ENCODE measurements at places on chromosomes 16 and 17.
A peak's percentile ranks its signal among the peaks of the same experiment; 100 is the strongest.

- DNase-seq, result no peak
These were observed 69.8 kb downstream of the MRM3 start for GRCh38 chr17:851924-852323.

DNA sequence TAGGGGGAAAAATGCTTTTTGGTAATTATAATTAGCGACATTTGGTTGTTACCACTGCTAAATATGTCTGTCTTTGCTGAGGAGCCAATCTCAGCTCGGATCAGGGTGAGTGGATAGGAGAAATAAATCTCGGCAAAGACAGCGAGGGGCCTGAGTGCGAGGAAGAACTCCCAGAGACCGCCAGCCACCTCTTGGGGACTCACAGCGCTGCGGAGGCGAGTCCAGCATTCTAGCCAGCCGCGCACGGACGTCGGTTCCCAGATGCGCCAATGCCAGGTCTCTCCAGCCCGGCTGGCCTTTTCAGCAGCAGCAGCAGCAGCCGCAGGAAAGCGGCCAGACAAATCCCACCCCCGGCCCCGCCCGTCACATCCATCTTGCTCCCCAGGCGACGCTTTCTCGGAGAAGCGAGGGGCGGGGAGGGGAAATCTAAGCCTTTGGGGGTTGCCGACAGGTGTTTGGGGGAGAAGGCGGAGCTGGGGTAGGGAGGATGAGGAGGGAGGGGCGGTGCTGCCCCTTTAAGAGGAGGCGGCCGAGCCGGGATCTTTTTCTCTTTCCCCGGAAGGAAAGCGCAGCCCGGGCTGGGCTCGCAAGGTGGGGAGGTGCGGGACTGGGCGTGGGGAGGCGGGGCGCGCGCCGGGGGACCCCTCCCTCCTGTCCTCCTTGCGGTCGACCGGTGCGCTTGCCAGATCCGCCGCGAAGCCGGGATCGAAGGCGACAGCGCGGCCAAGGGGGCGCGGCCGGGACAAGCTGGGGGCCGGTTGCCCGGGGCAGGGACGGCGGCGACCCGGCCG lies at the start of gene ITGA3:
Gene ITGA3 (plus strand): TSS at position 685 of the 791 bp plus-strand sequence. CDS start 330 bp downstream, outside the sequence.
- peak; percentile 58 for DNase-seq

DNA sequence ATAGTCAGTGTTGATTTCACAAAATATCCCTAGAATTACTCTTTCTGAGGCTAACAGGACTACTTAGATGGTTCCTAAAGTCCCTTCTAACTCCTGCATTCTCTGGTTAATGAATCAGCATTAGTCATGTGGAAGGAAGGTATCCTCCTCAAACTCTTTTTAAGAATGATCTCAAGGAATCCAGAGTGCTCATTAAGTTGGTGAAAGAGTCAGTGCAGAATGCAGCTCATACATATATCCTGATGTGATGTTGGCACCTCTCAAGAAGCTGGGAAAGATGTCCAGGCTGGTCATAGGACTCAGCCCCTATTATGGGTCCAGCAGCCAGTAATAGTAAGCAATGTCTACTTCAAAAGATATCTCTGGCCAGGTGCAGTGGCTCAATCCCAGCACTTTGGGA lies 65.5 kb downstream of the PIGL start:
- no peak for DNase-seq

DNA sequence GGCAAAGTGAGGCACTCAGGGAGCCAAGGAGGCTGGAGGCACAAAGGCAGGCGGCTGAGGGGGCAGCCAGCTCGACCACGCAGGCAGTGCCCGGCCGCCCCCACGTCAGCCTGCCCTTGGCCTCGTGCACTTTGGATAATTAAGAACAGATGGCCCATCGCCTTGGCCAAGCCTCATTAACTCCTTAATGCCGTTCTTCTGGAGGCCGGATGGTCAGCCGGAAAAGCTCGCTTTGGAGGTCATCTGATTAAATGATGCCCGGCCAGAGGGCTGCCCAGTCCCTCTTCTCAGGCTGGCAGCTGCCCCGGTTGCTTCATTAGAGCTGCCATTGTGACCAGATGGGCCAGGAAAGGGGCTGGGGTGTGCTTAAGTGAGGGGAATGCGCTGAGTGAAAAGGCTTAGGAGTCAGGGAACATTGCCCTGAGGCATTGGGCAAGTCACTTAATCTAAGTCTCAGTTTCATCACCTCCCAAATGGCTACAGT lies 364.0 kb downstream of the NPIPA8 start:
- no peak for DNase-seq

DNA sequence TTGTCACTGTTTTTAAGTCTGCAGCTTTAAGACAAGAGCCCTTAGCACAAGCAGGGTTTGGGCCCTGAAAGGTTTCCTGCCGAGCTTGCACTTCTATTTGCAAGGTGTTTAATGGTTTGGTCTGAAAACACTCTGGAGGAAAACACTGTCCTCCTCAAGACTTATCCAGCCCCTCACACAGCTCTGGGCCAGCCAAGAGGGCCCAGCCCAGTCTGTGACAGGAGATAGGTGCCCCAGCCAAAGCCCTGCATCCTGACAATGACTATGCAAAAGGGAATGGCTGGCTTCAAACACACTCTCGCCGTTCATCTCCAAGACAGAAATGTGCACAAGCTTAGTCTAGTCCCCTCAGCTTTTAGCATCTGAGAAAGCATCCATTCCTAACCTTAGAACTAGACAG lies 26.9 kb downstream of the MPG start:
- no peak for DNase-seq

GRCh38 chr17:80122026-80122575 lies 20.7 kb downstream of the GAA start:
- DNase-seq, result no peak

DNA sequence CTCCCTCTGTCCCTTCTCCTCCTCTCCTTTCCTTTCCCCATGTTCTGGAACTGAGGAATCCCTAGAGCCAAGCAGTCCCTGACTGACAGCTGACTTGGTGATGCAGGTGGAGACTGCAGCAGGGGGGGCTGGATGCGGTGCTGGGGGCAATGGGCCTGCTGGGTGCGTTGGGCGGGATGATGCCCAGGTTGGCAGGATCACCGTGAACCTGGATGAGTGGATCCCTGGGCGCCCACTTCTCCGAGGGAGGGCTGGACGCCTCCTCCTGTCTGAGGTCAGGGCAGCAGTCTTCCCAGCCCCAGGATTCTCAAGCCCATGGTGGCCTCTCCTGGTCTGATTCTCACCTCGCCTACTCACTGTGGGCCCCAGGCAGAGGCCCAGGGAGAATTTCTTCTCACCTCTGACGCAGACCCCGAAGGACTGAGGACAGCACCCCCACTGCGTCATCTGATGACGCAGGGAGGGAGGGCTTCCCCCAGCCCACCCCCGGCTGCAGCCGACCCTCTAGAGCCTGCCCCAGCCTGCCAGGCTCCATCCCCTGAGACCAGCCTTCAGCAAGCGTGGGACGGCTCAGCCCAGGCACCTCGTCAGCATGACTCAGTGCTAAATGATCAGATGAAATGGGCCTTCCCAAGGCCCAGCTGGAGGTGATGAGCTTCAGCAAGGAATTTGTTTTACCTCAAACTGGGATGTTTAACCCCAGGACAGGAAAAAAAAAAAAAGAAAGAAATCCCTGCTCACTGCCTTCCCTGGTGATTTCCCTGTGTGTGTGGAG lies 188.0 kb upstream of the TNRC6C start:
- no peak for DNase-seq

GRCh38 chr17:56723421-56723820 lies 110.3 kb downstream of the C17orf67 start:
- DNase-seq, result no peak

DNA sequence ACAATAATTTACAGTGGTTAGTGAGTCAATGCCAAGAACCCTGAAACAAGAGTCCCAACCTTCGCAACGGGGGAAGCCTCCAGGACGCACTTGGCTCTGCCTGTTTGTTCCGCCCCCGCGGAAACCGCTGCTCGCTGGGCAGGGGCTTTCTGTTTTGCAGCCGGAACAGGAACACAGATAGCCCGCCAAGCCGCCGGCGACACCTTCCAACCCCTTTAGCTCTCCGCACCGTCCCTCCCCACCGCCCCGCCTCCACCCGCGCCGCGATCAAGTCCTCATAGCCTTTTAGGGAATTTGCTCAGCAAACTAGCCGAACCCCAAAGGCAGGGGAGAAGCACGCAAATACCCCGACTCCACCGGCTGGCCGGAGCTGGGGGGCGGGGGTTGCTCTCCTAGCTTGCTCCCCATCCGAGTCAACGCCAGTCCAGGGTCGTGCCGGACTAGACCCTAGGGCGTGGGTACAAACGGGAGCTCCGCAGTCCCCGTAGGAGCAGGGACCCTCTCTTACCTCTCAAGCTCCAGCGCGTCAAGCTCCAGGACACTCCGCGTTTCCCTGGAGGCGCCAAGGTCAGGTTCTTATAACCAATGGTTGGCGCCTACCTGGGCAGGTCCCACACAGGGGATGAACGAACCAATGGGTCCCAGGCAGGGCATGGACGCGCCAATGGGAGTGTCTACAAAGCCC lies at the start of gene SLFN13:
Gene SLFN13 (minus strand): TSS at position 553 of the 685 bp plus-strand sequence. CDS start 3,086 bp downstream, outside the sequence.
- peak; percentile 76 for DNase-seq

DNA sequence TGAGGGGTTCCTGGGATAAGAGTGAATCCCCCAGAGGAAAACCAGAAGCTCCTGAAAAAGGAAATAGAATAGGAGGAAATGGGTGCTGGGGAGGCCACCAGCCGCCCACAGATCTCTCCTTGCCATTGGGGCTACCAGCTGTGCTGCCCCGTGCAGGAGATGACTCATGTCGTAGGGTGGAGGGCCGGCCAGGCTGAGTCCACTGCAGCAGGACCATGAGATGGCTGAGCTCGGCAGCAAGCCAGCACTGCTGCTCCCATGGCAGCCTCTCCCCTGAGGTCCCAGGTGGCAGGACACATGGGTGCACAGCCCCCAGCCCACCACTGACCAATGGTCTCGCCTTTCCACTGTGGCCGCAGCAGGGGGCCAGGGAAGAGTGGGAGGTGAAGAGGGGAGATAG lies 95.5 kb downstream of the GNAO1 start:
- DNase-seq, result no peak

- no peak for DNase-seq
These were observed 66.2 kb downstream of the TNFRSF13B start for GRCh38 chr17:16905593-16906191.

- no peak for DNase-seq
These were observed 947 bp downstream of the DDX42 start for GRCh38 chr17:63774969-63775265.

DNA sequence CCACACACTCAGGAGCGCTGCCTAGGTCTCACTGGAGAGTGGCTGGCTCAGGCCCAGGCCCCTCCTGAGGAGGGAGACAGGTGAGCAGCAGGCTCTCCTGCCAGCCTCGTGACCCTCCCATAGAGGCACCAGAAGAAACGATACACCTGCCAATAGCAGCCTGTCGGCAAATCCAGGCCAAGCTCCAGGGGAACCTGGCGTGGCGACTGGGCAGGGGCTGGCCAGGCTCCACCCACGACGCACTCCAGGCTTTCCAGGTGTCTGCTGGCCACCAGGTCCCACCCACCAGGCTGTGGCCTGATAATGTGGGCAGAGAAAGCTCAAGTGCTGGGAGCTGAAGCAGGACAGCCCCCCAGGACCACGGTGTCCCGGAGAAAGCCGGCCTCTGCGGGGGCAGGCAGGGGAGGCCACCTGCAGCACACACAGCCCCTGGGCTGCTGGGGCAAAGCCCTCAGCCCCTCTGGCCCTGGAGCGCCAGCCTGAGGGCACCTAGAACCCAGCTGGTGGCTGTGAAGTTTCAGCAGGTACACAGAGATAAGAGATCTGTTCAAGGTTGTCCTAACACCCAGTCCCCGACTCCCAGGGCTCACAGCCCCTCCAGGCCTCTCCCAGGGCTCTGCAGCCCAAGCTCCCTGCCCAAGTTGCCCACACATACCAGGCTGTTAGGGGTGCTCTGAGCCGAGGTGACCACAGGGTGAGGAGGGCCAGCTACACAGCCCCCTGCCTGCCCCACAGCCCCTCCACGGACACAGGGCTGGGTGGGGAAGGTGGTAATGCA lies 2.4 kb downstream of the PGAP6 start:
- DNase-seq, result no peak

- no peak for DNase-seq
These were observed 162.3 kb downstream of the MSI2 start for GRCh38 chr17:57418463-57419246.

- DNase-seq, result no peak
These were observed 363.3 kb downstream of the XYLT1 start for GRCh38 chr16:17107450-17107849.

DNA sequence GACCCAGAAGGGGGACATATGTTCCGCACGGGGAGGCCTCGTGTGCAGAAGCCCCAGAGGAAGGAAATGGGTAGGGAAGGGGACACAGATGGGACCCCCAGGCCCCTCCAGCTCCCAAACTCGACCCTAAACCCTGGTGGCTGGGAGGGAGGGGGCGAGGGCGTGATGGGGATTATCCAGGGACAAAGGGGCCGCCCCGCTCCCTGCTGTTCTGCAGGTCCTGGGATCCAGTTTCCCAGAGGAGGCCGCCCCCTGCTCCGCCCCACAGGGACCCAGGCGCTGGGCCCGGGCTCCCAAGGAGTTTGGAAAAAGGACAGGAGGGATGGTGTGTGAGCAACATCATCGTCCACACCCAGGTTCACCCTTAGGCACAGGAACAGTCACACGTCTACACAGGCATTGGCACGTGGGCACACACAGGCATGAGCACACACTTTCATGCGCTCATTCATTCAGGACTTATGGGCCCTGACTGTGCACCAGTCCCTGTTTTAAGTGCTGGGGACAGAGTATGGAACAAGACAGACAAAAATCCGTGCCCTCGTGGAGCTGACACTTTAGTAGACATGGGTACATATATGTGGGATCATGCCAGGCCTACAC lies 12.8 kb upstream of the FBXL19 start:
- DNase-seq, result no peak

GRCh38 chr17:78323826-78324390 lies 36.0 kb downstream of the SOCS3 start:
- DNase-seq, result no peak

Measured in effector memory CD4-positive, alpha-beta T cell (primary cell).